ENCODE measurements at places on chromosomes 2 and 18. TPM values are rescaled to one million over a fixed set of nuclear protein-coding genes. Genes with fewer than 3 reads are reported as not detected.

LAMA3 gene
- polyA plus RNA-seq: 1.7 TPM

AGXT gene
- 0.17 TPM for polyA plus RNA-seq

CENPA gene
- polyA plus RNA-seq: 17.2 TPM

MYO3B gene
- 6.6 TPM for polyA plus RNA-seq

IL37 gene
- 0.22 TPM for polyA plus RNA-seq

IL1RL1 gene
- 0.42 TPM for polyA plus RNA-seq

TTR gene
- polyA plus RNA-seq: 0.42 TPM

EDAR gene
- polyA plus RNA-seq: 2.8 TPM

TMX3 gene
- 59.4 TPM for polyA plus RNA-seq

LYPD1 gene
- polyA plus RNA-seq: 93.0 TPM

SERPINB13 gene
- polyA plus RNA-seq: not detected

COL4A4 gene
- 41.4 TPM for polyA plus RNA-seq
